NCI-H2107 (cell line): ENCODE measurements at places on chromosomes 6 and 20.
A peak's percentile ranks its signal among the peaks of the same experiment; 100 is the strongest.

GRCh38 chr6:28433119-28433518 lies 10.2 kb downstream of the ZSCAN23 start:
- DNase-seq, result no peak

- DNase-seq, result no peak
Observed at GRCh38 chr6:134603561-134603960, 285.6 kb upstream of the SGK1 start.

DNA sequence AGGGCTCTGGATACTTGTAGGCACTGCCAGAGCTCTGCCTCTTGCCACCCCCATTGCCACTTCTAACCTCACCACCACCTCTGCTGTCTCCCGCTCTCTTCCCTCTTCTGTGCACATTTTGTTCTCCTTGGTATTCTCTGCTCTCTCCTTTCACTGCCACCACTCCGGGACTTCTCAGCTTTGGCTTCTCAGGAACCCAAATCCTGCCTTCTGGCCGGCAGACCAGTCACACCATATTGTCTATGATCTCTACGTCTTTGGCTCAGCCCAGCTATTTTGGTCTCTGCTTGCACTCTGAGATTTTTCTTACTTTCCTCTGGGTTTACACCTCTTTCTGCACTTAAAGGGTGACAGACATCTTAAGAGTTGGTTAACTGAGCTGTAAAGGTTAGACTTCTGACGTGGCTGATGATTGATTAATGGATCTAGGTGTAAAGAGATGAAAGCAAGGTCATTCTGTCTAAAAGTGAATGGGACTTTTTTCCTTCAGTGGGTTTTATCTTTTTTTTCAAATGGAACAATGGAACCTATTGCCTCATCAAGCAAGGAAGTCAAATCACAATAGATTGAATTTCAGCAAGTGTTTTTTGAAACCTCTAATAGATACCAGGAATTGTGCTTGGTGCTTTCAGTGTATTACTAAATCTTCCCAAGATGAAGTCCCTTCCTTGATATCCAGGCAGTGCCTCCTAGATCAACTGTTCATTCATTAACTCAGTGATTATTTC lies 13.8 kb downstream of the MMP24 start:
- no peak for DNase-seq

DNA sequence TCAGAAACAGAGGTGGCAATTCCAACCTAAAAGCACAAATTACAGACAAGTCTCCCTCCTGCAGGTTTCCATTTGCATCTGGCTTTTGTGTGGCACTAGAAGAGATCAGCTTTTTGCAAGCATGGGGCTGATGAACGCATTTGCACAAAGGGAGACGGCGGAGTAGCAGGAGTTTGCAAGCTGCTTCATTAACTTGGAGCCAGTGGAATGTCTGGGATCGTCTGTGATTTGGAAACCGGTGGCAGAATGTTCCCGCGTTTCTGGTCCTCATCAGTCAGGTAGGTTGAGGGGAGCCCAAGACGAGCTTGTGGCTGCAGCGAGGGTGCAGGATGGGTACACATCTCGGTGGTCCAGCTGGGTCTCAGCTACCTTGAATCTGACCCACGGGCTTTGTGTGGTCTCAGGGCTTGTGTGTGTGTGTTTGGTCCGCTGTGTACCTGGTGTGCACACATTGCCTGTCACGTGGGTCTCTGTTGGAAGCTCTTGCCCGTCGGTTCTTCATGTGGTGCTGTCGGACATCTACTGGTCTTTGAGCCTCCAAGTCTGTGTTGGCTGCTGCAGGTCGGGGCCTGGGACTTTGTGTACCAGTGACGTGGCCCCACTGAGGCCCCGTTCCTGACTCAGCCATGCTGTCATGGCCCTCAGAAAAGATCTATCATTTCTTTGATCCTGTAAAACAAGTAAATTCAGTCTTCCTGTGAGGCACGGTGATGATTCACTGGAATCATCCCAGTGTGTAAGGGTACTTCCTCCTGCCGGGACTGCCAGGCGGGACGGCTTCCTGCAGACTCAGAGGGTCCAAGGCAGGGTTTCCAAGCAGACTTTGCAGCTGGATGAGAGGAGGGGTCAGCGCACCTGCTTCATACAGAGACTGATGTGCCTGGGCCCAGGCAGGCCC lies 12.4 kb upstream of the MYT1 start:
- DNase-seq, result no peak

GRCh38 chr6:32267035-32267434 lies 43.2 kb upstream of the NOTCH4 start:
- DNase-seq, result no peak

DNA sequence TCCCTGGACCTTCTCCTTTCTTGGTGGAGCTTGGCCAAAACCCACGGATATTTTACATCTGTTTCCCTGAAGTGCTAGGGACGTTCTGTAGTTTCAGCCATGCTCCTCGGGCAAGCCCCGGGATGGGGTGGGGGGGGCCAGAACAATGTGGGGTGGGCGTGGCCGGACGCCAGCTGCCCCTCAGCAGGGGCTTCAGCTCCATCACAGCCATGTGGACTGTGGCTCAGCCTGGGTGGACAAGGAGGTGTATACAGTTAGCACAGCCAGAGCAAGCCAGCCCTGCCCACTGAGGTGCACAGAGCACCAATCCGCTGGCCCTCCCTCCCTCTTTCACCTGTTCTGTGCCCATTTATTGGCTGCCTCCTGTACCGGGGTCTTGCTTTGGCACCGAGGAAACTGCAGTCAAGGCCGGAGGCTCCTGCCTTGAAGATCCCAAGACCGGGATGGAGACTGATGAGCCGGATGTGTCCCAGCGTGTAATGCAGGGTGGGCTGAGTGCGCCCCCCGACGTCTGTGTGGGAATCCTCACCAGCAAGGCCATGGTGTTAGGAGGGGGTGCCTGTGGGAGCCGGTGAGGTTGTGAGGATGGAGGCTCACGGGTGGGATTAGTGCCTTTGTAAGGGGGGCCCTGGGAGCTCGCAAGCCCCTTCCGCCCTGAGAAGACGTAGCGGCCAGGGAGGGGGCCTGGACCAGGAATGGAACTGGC lies 28.0 kb downstream of the FRMD1 start:
- DNase-seq, result no peak

DNA sequence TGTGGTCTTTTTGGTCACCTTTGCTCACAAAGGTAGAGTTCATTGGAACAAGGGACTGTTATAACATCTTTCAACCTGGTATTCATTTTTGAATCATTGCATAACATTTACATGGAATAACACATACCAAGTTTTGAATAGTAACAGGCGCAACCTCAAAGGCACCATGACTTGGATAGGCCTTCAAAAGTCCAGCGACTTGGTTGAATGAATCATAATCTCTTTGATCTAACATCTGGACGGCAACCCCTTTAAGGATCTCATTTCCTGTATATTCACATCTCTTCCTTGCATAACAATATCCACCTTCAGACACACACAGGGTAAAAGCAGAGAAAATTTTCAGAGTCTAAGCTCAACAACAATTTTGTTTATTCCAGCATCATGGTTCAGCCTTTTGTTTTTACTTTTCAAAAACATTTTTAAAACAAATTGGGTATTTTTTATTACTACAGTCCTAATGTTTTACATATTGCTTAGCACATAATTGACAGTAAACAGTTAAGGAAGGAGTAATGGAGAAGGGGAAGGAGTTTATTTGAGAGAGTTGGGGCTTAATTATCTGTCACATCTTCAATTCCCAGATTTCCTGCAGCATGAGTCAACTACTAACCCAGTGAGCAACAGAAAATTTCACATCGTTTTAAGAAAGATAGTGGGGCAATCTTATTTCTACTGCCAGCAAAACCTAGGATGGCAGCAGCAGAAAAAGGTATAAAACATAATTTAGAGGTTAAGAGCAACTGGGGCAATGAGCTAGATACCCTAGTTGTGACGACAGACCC lies 41.8 kb upstream of the F13A1 start:
- no peak for DNase-seq

DNA sequence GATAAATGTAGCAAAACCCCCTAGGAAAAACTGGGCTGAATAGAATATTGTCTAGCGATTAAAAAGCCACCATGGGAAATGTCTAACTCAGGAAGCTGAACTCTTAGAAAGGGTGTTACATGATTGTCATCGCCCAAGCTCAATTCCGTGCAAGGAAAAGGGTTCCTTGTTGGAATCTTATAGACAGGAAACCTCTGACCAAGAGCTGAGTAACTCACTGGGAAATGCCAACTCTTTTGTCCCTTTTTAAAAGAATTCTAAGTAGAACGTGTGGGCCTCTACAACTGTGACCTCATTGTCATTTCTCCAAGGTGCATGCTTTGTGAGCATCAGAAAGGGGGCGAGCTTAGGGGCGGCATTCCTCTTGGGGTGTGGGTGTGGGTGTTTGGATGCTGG lies 88.1 kb downstream of the SYNJ2 start:
- no peak for DNase-seq

DNA sequence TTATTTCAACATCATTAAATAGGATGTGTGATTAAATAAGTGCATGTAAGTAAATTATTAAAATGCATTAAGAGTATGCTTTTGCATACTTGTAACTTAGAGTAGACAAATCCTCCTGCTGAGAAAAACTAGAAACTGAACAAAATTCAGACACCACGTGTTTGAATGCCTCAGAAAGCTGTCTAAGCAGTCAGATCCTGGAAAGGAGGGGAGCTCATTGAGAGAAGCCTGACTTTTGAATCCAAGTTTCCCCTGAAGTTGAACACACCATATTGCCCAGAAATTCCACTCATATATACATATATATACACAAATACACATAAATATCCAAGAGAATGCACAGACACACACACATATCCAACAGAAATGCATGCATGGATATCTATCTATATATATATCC lies 190.0 kb upstream of the BMP2 start:
- no peak for DNase-seq

DNA sequence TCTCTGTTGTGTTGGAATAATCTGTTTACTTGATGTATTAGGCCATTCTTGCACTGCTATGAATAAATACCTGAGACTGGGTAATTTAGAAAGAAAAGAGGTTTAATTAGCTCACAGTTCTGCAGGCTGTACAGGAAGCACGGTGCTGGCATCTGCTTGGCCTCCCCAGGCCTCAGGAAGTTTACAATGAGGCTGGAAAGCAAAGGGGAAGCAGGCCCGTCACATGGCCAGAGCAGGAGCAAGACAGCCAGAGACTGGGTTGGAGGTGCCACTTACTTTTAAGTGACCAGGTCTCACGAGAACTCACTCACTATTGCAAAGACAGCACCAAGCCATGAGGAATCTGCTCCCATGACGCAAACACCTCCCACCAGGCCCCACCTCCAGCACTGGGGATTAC lies 50.6 kb upstream of the FUCA2 start:
- no peak for DNase-seq

GRCh38 chr20:57718490-57719009 lies 8.7 kb upstream of the PMEPA1 start:
- peak; percentile 14 for DNase-seq

DNA sequence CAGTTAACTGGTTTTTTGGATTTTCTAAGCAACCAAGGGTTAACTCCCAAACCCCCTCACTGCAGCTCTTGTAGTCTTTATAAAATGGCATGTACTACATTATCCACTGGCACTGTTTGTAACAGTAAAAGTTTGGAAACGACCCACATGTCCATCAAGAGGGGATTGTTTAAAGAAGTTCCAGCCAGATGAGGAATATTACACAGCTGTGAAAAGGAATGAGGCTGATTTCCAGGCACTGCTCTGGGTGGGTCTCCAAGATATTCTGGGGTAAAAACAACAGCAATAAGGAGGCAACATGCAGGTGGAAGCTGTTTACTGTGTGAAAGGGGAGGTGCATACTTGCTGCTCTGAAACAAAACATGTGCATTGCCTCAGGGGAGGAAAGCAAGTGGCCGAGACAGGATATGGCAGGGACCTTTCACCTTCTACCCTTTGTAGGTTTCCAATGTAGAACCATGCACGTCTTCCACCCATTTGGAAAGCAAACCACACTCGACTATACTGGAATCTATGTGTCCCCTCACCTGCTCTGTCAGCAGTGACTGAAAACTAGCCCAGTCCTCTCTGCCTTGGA lies 51.9 kb downstream of the GRM4 start:
- DNase-seq, result no peak

DNA sequence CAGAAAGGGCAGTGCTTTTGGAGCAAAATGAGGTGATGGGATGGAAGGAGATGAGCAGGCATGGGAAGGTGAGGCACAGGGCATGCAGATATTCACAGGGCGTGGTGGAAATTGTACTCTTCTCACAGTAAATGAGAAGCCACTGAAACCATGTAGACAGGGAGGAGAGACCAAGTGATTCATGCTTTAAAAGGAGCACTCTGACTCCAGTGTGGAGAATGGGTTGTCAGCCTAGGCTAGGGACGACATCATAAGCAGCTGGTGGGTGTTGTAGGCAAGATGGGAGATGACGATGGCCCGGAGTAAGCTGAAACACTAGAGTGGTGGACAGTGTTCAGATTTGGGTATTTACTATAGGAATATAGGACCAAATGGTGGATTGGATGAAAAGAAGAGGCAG lies 18.4 kb downstream of the PDE7B start:
- DNase-seq, result no peak

DNA sequence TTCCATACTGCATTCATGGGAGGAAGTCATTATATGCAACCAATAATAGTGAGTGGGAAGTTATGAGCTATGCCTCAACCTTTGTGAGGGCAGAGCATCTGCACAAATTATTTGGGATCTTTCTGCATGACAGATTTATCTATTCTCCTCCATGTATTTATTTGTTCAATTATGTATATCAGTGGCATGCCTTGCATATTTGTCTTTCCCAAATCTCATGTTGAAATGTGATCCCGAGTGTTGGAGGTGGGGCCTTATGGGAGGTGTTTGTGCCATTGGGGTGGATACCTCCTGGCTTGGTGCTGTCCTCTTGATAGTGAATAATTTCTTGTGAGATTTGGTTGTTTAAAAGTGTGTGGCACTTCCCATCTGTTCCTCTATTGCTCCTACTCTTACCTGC lies 1246.0 kb upstream of the CITED2 start:
- no peak for DNase-seq

GRCh38 chr6:82955841-82956240 lies 109.8 kb downstream of the UBE3D start:
- no peak for DNase-seq
